ENCODE measurements at places on chromosomes 2 and 18. TPM values are rescaled to one million over a fixed set of nuclear protein-coding genes. Genes with fewer than 3 reads are reported as not detected.

PDE1A gene
- total RNA-seq = not detected

FZD7 gene
- 1.2 TPM for total RNA-seq

C2orf92 gene
- 21.2 TPM for total RNA-seq

- DNase-seq = peak; percentile 50
Measured at GRCh38 chr2:96528006-96528699, 8.4 kb upstream of the ARID5A start.

SP140L gene
- total RNA-seq = 91.6 TPM

GRCh38 chr2:210188755-210189154, 17.5 kb upstream of the KANSL1L start:
- DNase-seq = no peak

POTEI gene
- total RNA-seq = not detected

DNA sequence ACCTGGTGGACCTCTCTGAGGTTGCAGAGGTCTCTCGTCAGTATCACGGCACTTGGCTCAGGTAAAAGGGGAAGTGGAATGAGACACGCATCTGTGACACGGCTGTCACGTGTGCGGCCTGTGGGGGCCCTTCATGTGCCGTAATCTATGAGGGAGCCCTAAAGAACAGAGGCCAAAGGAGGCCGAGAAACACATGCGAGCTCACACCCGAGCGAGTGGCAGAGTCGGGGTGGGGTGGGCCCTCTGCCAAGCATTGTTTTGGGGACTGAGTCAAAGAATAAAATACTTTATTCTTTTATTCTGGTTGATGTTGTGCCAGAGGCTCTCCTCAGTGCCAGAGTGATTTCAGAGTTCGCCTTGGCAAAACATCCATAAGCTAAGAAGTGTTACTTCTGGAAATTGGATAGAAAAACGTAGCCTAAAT, 43.3 kb downstream of the PLB1 start:
- DNase-seq = no peak

GRCh38 chr18:1104181-1104881, 199.7 kb downstream of the ADCYAP1 start:
- no peak for DNase-seq

MC4R gene
- total RNA-seq = not detected

DNA sequence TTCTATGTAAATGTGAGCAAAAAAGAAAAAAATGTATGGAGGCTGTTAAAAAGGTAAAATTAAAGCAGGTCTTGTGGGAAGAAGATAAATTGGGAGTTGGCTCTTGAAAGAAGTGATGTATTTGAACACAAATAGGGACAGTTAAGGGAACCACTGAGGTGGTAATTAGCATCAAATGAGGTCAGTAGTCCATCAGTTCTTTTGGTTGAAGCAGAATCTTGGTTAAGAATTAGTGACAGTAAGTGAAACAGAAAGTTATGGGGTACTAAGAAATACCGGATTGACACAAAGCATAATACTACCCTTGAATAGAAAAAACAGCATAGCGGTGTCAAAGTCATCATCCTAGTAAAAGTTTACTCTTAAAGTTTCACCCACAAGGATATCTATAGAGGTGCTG, 352.6 kb upstream of the VRK2 start:
- DNase-seq = no peak

DNA sequence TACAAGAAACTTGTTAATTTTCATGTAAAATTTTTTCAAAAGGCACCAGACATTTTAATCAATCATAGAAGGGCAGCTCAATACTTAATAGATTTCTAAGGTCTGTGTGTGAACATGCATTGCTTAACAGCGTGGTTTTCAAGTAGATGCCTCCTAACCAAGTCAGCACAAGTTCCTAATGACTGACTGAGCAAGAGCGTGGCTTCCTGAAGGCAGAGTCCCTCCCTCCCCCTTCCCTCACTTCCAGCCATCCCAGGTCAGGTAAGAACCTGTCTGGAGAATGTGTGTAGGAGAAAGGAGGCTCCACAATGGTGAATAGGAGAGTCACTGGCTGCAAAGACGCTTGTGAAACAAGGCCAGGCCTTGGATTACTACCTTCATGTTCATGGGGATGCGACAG, 33.5 kb upstream of the DAPL1 start:
- no peak for DNase-seq

CTAGE1 gene
- not detected for total RNA-seq

GRCh38 chr2:70083344-70084156, 3.7 kb upstream of the PCBP1 start:
- DNase-seq = no peak

ACMSD gene
- not detected for total RNA-seq

TSPYL6 gene
- not detected for total RNA-seq

CABYR gene
- 2.1 TPM for total RNA-seq

MEP1B gene
- 0.30 TPM for total RNA-seq
